ENCODE measurements at places on chromosomes 12 and 14. TPM values are rescaled to one million over a fixed set of nuclear protein-coding genes. Genes with fewer than 3 reads are reported as not detected.

Gene GLI1
- 0.61 TPM for total RNA-seq

Gene SUDS3
- total RNA-seq, result 32.7 TPM

Gene ZNF84
- 30.8 TPM for total RNA-seq

Gene STAB2
- total RNA-seq, result not detected

Gene PCED1B
- total RNA-seq, result 0.97 TPM

Gene C12orf76
- total RNA-seq, result 5.5 TPM

Gene TAS2R31
- total RNA-seq, result 10.9 TPM

Gene ZNF641
- total RNA-seq, result 9.2 TPM

Data from hair follicle dermal papilla cell (primary cell).